Sigmoid colon (tissue), 7 donors: ENCODE measurements at places on chromosomes 3 and 15. TPM values are rescaled to one million over a fixed set of nuclear protein-coding genes. Genes with fewer than 3 reads are reported as not detected.

GRCh38 chr3:125043599-125044151, 12.1 kb downstream of the HEG1 start:
- peak; percentile 77 for DNase-seq

DNA sequence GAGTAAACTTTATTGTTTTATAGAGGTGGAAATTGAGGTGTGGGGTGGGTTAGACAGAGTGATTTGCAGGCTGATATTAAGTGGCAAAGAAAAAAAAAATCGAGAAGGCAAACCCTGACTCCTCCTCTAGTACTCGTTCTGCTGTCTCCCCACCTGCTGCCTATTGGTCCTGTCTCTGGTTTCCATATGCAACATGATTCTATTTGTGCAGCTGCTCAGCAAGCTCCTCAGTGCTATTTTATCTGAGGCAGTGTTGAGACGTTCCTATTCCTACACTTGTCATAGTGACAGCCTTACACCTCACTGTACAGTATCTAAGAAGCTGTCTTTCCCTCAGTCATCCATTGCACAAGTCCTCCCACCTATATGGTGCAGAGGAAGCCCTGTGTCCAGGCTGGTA, 45.1 kb downstream of the RSL24D1 start:
- DNase-seq: no peak

DNA sequence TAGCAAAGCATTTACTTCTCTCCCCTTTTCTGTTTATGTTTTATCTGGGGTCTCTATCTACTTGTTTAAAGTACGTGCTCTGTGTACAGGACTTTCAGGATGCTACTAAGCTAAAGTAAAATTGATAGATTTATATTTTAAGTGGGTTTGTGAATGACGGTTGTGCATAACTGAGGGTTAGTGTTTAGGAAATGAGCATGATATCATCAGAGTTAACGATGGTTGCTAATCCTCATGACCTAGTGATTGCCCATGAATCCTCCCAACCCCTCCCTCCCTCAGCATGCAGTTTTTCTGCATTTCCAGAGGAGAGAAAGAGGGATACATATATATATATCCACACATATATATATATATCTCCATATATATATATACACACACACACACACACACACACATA, 957.2 kb downstream of the TUSC7 start:
- DNase-seq: no peak

- no peak for DNase-seq
Observed at GRCh38 chr3:75089841-75090240, 475.4 kb upstream of the CNTN3 start.

- DNase-seq: no peak
Observed at GRCh38 chr15:77226652-77227051, 155.7 kb upstream of the TSPAN3 start.

GRCh38 chr3:50972029-50972428, 297.3 kb downstream of the DOCK3 start:
- no peak for DNase-seq

The UCN2 gene
- not detected for total RNA-seq

The PLCL2 gene
- 11.6 TPM for total RNA-seq
